ENCODE measurements at places on chromosomes 4 and X. TPM values are rescaled to one million over a fixed set of nuclear protein-coding genes. Genes with fewer than 3 reads are reported as not detected.

GRCh38 chr4:40731792-40732245, 17.9 kb upstream of the NSUN7 start:
- peak; percentile 45 for ATAC-seq

JADE3 gene
- 4.9 TPM for total RNA-seq

DNA sequence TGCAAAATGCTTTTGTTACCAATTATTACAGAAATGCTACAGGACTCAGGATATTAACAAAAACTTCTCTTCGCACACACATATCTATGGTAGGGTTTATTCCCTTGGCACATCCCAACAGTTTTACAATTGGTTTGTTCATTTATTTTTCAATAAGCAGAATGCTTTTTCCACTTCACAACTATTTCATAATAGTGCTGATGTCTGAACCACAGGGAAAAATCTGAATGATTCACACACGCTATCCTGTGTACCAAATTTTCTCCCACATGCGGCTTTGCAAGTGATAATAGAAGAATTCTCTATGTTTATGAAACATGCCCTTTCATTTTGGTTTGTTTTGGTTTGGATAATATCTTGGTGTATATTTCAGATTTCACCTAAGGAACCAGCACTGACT, 725.7 kb upstream of the TENM3 start:
- ATAC-seq = no peak

DNA sequence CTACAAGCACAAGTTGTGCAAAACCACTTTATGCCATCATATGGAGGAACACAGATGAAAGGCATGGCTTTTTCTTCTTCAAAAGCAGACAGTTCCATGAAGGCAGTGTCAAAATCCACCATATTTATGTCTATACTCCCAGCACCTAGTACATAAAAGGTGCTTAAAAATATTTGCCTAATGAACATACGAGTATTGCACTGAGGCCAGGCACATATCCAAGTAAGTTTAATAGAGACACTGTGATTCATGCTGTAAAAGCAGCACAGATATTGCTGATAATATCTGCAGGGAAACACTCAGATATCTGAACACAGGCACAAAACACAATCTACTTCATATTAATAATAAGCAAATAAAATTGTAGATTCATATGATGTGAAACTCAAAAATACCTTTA, 48.1 kb upstream of the CXCL8 start:
- ATAC-seq = no peak

DNA sequence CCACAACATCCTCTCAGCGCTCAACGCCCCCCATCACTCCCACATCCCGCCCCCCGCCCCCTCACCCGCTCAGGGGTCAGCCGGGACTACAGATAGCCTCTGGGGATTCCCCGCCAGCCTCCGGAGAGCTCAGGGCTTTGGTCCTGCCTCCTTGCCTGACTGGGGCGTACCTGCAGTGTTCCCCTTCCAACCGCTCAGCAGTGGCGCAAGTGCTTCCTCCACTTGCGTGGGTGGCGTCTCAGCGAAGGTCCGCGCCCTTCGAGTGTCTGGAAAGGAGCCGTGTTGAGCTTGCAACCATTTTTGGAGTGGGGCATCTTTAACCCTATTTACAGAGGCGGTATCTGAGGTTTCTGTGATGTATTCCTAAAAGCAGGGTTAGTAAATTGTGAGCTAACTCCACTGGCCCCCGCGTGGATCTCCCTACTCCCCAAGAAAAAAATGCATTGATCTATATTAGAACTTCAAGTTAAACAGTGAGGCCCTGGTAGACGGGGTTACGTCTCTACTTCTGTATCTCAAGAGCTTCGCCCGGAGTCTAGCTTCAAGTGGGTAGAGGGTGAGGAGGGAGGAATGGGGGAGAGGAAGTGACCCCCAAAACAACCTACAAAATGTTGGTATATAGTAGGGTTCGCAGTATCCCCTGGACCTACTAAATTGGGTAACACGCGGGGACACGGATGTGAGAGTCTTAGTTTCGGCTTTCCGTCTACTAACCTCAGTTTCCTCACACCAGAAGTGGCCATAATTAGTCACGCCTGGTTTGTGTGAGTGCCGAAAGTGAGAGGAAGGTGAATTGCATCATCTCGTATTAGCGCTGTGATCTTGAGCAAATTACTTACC, 16.1 kb downstream of the NKX3-2 start:
- ATAC-seq = peak; percentile 28

- ATAC-seq = peak; percentile 91
Observed at GRCh38 chr4:52051213-52051614, at the start of gene SPATA18. Gene SPATA18, plus strand, starts transcription at chr4:52051304. Its CDS starts 401 bp downstream, at chr4:52051705.
